A549 treated with dexamethasone at 1 μM for 4 hours (cell line): ENCODE measurements at places on chromosomes 16 and 17. TPM values are rescaled to one million over a fixed set of nuclear protein-coding genes. Genes with fewer than 3 reads are reported as not detected.

The SMPD3 gene
- total RNA-seq: 0.06 to 0.18 TPM (median 0.14 TPM) in 5 replicates

The DLX4 gene
- 1.4 to 3.0 TPM (median 2.7 TPM) in 5 replicates for total RNA-seq

The SLC6A2 gene
- 0.04 to 0.13 TPM (median 0.06 TPM) in 4 of 5 replicates, not detected in the other for total RNA-seq

The SOST gene
- not detected in 5 replicates for total RNA-seq

The SMIM22 gene
- not detected in 5 replicates for total RNA-seq

The SMTNL2 gene
- total RNA-seq: 0.23 to 0.89 TPM (median 0.28 TPM) in 5 replicates

The TM4SF5 gene
- 0.34 to 1.2 TPM (median 0.66 TPM) in 5 replicates for total RNA-seq

The KRTAP9-2 gene
- not detected in 5 replicates for total RNA-seq

The PARN gene
- total RNA-seq: 40.9 to 45.5 TPM (median 42.2 TPM) in 5 replicates

The DUXB gene
- total RNA-seq: 0.08 to 0.16 TPM in 2 of 5 replicates, not detected in the others

The AANAT gene
- 0.21 to 0.61 TPM (median 0.30 TPM) in 5 replicates for total RNA-seq

The KRT12 gene
- total RNA-seq: not detected in 5 replicates

The CHD9NB gene
- 0.63 to 1.3 TPM (median 0.99 TPM) in 5 replicates for total RNA-seq

The GCGR gene
- total RNA-seq: 0.08 to 0.56 TPM (median 0.33 TPM) in 5 replicates

The GUCY2D gene
- total RNA-seq: 0.18 to 0.78 TPM (median 0.33 TPM) in 5 replicates

The ITGB4 gene
- total RNA-seq: 81.3 to 148 TPM (median 126 TPM) in 5 replicates

The CTU2 gene
- total RNA-seq: 23.5 to 34.8 TPM (median 30.7 TPM) in 5 replicates

The CDRT15 gene
- not detected in 5 replicates for total RNA-seq

The CACNG4 gene
- 11.4 to 15.8 TPM (median 14.2 TPM) in 5 replicates for total RNA-seq

The CTRB2 gene
- total RNA-seq: 0.07 TPM in 1 of 5 replicates, not detected in the others

The ANKRD13B gene
- total RNA-seq: 14.7 to 30.0 TPM (median 27.5 TPM) in 5 replicates

The KIF18B gene
- 23.4 to 41.8 TPM (median 41.7 TPM) in 5 replicates for total RNA-seq

The SLC16A11 gene
- total RNA-seq: 0.15 TPM in 1 of 5 replicates, not detected in the others

The AIPL1 gene
- total RNA-seq: not detected in 5 replicates
